Bone marrow (tissue), 2 donors: ENCODE measurements at places on chromosomes 6 and 20.

- no peak for DNase-seq
Observed at GRCh38 chr6:113488061-113488460, 369.1 kb upstream of the MARCKS start.

DNA sequence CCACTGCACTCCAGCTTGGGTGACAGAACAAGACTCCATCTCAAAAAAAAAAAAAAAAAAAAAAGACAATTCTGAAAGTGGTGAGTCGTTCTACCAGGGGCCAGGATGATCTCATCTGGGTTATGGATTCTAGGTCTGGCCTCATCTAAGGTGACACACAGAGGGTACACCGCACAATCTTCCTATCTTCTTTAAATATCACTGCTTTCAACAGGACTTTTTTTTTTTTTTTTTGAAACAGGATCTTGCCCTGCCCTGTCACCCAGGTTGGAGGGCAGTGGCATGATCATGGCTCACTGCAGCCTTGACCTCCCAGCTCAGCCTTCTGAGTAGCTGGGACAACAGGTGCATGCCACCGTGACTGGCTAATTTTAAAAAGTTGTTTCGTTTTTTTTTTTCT is 67.7 kb downstream of the SLC16A10 start:
- DNase-seq = no peak

GRCh38 chr20:23129266-23129665 is 43.1 kb upstream of the CD93 start:
- DNase-seq = no peak

DNA sequence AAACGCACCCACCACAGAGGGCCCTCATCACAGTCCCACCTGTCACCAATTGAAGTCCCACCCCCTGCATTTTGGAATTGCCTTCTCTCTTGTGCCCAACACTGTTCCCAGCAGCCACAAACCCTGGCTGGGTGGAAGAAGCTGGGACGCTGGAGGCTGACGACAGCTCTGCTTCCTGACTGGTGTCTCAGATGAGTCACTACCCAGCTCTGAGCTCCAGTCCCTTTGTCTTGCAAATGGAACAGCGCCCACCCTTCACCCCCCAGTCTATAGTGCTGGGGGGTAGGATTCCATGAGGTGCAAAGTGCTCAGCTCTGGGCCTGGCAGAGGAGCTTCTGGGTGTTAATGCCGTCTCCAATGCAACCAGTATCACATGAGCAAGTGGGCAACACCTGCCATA is 85.3 kb downstream of the DLGAP4 start:
- no peak for DNase-seq

DNA sequence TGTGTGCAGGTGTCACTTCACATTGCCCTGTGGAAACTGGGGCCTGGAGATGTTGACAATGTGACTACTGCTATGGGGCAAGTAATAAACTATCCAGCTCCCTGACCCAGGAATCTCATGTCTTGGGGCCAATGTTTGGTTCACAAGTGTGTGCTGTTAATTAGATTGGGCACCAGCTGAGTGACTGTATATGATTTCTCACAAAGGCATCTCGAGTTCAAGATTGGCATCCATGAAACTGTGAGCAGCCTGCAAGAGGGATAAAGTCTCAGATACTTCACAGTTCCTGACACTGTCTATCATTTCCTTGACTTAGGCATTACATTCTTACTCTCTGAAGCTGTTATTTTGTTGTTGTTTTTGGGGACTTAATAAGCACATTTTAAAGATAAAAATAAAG is 264.0 kb downstream of the PRKN start:
- no peak for DNase-seq

DNA sequence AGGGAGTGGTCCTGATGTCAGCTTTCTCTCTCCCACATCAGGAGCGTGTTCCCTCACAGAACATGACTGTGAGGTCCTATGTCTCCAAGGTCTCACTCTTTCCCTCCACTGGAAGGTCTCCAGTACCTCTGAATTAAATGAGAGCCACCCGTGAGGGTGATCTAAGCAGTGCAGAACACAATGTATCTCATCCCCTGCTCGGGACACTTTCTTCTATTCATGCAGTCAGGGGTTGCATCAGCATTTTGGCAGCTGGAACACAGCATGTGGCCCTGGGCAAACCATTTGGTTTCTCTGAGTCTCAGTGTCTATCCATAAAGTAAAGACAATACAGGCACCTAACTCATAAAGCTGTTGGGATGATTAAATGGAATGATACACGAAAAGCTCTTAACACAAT is 34.2 kb downstream of the MAFB start:
- DNase-seq = no peak

DNA sequence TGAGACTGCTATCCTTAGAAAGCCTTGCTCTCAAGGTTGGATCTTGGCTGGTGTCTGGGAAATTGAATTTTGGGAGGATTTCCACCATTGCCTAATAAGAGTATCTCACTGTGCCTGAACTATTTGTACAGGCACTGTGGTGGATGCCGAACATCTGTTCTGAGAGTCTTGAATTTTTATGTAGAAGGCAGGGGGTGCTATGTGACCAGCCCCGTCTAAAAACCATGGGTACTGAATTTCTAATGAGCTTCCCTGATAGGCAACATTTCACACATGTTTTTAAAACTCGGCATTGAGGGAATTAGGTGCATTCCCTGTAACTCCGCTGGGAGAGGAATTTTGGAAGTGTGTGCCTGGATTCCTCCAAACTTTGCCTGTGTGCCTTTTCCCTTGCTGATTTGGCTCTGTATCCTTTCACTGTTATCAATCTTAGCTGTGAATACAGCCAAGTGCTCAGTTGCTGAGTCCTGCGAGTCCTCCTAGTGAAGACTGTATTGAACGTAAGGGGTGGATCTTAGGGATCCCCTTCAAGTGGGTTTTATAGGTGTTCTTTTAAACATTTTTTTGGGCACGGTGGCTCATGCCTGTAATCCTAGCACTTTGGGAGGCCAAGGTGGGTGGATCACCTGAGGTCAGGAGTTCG is 27.6 kb upstream of the SCAF8 start:
- peak; percentile 1 for DNase-seq

GRCh38 chr6:5205877-5206850 is 54.6 kb downstream of the LYRM4 start:
- no peak for DNase-seq

DNA sequence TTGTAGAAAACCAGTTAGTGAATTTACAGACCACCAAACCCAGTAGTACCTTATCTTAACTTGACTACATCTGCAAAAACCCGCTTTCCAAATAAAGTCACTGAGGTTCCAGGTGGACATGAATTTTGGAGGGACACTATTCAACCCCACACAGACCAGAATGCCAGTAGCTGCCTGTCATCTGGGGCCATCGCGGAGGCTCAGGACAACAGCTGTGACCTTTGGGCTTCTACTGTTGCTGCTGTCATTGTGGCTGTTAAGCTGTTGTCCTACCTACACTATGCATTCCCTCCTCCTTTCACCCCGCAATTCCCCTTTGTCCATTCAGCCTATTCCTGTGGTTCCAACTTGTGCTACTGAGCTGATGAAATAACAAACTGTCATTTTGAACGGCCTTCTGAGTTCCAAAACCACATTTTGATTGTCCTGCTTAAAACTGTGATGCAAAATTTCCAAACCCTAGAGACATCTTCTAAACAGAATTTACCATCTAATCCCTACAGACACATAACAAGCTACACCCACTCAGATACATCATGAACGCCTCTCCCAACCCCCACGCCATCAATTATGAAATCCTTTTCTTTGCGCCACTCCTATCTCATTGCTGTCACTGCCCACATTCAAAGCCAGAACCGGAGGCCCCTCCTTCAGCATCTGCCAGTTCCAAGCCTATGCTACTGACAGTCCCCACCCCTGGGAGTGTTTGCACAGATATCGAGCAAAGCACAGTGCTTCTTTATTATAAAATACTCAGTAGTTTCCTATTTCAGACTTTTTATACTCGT is 125.0 kb downstream of the C6orf118 start:
- DNase-seq = no peak

DNA sequence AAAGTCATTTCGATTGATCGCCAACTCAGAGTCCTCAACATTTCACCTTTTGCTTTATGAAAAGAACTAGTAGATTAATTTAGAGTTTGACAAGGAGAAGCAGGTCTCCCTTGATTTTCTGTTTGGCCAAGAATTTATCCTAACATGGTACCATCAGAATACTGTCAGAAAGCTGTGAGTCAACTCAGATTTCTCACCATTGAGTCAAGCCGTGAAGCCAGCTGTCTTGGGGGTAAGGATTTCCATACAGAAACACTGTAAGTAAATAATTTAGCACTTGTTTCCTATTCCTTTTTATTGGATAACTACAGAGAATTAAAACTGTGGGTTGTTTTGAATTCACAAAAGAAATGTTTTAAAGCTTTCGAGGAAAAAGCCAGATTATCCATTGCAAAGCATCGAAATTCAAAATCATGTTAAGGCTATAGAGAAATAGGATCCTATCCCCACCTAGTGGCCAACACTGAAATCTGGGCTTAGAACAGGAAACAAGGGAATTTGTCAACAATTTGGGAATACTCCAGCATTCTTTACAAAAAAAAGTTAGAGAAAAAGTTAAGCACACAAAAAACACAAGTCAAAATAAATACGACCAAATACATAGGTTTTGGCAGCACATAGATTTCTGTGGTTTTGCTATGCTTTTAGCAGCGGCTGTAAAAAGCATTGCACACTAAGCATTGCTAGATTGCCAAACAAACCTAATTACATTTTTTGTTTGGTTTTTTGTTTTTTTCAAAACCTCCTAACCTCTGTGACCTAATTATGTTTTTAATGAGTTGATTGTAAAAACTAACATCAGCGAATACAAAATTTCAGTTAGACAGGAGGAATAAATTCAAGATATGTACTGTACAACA is 44.2 kb downstream of the COL11A2 start:
- DNase-seq = no peak

DNA sequence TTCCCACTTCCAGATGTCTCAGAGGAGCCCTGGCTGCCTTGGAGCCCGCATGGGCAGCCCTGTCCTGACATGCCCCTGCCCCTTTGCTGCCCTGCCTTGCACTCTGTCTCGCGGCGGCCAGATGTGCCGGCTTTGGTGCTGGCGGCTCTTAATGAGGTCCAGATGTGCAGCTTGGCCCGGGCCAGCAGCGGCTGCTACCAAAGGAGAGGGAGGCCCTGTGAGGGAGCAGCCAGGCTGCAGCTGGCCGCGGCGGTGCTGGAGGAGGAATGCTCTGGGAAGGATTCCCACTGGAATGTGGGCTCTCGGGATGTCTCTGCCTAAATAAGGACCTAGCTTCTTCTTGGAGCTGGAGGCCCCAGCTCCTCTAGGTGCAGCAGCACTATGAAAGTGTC is 72.4 kb downstream of the FGD2 start:
- no peak for DNase-seq

GRCh38 chr6:28380381-28380780 is 19.2 kb downstream of the ZSCAN12 start:
- no peak for DNase-seq

DNA sequence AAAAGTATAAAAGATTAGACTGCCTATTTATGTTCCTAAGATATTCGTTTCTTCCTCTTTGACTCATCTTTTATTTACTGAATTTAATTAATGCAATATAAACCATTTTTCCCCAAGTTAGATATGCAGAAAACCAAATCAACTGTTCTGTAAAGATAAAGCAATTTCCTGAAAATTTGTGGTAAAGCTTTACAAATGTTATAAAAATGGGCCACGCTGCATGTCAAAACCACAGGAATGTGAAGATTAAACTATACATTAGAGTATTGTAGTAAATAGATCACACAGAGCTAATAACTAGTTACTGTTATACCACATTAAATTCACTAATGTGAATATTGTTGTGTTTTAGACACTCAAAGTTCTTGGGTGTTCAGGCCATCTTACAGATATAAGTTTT is 83.4 kb downstream of the OPN5 start:
- no peak for DNase-seq

GRCh38 chr20:56202493-56203077 is 45.9 kb upstream of the MC3R start:
- no peak for DNase-seq

DNA sequence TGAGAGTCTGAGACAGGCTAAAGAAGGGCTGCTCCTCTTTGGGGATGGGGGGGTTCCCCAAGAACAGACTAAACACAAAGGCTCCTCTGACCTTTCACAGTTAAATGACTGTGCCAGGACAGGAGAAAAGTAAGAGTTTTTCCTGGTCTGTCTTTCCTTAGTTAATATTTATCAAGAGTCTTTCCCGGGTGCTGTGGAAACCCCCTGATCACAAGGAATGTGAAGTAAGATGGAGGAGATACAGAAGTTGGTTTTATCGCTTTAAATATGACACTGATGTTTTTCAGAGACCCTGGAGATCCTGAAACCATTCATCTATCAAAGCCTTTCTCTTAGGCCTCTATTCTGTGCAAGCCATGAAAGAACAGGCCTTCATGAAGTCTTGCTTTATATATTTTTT is 105.8 kb downstream of the RNF144B start:
- no peak for DNase-seq

GRCh38 chr6:13763740-13764381 is 50.5 kb downstream of the MCUR1 start:
- no peak for DNase-seq

- DNase-seq = peak; percentile 48
Observed at GRCh38 chr6:41712651-41713103, 22.7 kb downstream of the TFEB start.

DNA sequence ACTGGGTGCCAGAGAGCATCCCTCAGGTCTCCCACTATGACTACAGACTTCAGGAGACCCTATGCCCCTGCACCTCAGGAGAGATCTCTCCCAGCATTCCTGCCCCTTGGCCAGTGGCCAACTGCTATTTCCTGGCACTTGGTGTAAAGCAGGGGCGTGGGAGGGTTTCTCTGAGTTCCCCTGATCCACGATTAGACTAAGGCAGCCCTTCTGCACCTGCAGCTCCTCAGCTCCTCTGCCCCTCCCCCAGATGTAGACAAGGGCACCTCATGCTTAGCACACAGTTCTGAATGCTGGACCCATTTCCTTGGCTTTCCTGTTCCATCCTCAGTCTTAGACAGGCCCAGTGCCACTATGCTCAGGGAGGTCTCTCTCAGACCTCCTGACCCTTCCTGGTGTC is 28.6 kb downstream of the EDN1 start:
- DNase-seq = no peak

DNA sequence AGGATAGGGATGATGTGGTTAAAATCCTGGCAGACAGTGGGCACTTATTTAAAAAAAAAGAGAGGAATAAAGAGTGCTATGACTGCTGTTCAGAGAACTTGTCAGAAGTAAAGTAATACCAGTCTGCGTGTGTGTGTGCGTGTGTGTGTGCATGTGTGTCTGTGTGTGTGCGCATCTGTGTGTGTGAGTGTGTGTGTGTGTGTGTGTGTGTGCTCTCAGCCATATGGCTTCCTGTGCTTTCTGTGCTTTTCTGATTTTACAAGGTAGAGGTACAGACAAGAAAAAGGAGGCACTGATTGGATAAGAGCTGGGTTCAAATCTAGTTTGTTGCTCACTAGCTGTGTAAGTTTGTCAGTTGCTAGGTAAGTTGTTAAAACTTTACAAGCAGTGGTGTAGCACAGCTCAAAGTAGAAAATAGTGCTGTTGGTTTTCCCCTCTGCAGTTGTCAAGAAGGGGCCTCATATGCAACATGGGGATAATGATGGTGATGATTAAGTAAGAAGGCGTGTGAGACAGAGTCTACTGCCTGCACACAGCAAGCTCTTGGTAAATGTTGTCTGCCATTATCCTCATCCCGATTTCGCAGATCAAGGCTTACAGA is 155.3 kb upstream of the ZNF217 start:
- DNase-seq = no peak

GRCh38 chr20:59207742-59208357 is 44.2 kb downstream of the ZNF831 start:
- peak; percentile 4 for DNase-seq

GRCh38 chr20:63639093-63639975 is 12.4 kb upstream of the GMEB2 start:
- DNase-seq = peak; percentile 27

GRCh38 chr20:22506827-22507226 is 77.5 kb downstream of the FOXA2 start:
- DNase-seq = no peak
